Left renal pelvis (tissue), 4 donors: ENCODE measurements at places on chromosomes 1 and 21.

- DNase-seq: no peak
Observed at GRCh38 chr1:5526822-5527551, 465.2 kb downstream of the NPHP4 start.

GRCh38 chr1:17441265-17441992 is 2.0 kb upstream of the RCC2 start:
- no peak for DNase-seq

DNA sequence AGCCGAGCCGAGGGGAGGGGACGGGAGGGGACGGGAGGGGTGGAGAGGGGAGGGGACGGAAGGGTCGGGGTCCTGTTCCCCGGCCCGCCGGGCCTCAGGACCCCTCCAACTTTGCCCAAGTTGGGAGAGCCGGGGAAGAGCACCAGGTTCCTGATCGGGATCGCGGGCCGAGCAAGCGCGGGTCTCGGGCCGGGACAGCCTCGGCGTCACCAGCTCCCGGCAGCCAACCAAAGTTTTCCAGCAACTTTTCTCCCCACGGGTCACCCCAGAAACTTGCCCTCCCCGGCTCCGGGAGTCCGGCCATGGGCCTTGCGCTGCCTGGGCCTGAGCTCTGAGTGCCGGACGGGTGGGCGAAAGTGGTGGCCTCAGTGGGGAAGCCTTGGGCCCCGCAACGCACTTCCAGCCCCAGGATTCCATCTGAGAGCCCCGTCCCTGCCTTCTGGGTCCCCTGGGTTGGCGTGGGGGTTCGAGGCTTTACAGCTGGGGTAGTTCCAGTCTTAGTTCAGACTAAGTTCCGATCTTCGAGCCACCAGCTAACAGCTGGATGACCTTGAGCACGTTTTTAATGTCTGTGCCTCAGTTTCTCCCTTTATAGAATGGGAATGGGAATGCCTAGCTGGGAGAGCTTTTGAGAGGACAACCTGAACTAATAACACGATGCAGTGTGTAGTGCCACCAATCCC is 458 bp downstream of the ZC3H12A start:
- no peak for DNase-seq

- no peak for DNase-seq
Observed at GRCh38 chr1:229117664-229118300, 153.1 kb upstream of the RAB4A start.

- no peak for DNase-seq
Observed at GRCh38 chr1:209323743-209324142, 259.8 kb upstream of the CAMK1G start.

DNA sequence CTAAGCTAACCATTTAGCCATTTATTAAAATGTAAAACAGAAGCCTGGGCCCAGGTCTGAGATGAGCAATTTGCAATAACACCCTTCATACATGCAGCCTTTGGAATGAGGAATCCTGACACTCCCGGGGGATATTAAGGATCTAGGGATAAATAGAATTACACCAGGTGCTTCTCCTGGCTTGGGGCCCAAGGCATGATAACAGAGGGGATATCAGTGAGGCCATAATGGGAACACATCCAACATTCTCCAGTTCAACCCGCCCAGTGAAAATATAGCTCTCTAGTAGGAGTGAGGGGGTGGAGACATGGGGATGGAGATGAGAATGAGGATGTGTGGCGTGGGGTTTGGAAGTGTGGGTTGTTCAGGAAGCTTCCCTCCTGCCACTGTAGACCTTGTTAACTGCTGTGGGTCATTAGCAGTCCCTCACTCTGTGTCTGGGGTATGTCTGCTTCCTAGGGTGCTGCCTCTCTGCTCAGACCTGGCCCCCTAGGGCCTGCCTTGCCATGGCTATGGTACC is 57.9 kb upstream of the KANK4 start:
- DNase-seq: no peak

DNA sequence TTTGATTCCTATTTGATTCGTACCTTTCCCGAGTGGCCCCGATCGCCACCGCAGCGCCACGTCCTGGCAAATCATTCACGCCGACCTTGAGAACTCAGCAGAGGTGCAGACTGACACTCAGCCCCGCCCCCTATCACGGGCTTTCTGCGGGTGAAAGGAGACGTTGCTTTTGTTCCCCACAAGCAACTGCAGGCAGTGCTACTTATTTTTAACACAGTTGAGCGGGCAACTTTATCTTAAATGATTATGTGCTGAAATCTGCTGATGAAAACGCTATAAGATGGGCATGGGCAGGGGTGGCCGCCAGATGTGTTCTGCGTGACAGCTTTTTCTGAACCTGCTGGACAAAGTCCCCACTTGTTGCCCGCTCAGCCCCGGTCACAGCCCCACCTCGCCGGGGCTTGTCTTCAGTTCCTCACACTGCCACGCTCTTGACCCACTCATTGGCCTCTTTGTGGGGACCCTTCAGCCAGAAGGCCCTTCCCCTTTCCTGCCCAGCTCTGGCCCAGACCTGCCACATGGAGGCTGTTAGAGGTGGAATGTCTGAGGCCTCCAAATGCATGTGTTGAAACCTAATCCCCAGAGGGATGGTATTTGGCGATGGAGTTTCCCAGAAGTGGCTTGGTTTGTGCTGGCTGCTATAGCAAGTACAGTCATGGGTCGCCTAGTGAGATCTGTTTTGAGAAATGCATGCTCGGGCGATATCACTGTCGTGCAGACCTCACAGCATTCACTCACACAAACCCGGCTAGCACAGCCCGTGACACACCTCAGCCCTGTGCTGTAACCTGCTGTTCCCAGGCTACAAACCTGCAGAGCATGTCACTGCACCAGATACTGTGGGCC is 15.7 kb upstream of the PDXK start:
- DNase-seq: no peak

- no peak for DNase-seq
Observed at GRCh38 chr1:15851210-15852035, 3.9 kb downstream of the SPEN start.

DNA sequence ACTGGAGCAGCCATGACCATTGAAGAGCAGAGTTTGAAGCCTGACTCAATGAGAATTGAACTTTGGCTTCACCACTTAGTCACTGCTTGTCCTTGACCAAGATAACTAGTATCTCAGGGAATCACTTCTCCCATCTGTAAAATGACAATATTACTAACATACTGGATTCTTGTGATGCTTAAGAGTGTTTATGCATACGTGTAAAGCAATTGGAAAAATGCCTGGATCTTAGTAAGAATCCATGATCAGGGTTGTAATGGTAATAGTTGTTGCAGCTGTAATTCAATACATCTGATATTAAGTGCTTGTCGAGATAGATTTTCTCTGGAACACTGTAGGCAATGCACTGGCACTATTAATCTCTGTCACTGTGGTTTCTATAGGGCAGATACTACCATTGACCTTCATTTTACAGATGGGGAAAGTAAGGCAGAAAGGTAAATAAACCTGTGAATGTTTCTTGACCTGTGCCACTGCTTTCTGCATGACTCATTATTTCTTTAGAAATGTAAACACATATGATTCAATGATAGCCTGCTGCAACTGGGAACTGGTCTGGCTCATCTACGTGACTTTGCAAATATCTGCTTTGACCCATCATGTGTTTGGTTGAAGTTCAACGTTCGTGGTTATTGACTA is 662.5 kb downstream of the PLA2G4A start:
- DNase-seq: no peak

DNA sequence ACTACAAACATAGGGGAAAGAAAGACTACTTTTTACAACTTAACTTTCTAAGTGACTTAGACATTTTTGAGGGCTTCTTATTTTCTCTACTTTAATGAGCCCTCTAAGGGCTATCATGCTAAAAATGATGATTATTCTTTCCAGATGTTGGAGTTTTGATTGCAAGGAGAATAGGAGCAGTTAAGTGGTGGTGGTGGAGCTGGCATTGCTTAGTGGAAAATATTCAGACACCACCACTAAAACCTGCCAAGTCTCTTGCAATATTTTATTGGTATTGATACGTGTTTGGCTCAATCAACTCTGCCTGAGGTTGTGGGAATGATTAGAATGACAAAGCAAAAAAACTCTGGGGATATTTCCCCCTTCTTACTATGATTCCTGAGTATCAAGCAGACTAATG is 82.6 kb upstream of the PTGFR start:
- no peak for DNase-seq

DNA sequence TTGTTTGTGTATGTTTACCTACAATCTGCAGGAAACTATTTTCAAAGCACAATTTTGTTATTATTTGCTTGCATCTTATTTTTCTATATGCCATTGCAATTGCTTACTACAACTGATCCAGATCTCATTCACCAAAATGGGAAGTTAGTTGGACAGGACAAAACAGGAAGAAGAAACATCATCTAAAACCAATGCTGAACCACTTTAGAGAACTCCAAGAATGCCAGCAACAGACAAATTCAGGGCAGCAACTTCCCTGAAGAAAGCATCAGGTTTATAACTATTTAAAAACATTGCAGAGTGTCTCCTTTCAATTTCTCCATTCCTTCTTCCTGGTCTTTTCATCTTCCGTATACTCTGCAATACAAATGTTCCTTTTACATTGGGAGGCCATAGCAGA is 82.4 kb upstream of the SMYD2 start:
- no peak for DNase-seq

DNA sequence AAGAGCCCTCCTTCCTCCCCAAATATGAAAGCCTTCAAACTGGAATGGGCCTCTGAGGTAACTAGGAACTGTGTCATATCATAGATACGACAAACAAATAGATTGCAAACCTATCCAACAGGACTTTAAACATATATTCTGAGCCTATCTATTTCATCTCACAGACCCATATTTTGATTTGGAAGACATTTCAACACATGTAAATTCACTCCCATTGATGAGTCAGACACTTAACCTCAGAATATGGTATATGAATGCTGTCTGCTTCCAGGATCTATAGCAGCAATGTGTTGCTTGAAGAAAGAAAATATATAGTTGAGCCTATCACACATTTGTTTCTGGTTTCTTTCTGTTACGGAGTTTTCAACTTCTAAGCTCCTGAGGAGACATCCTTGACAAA is 221.9 kb upstream of the SAMSN1 start:
- no peak for DNase-seq

GRCh38 chr1:39671793-39672550 is at the start of gene NT5C1A:
Gene NT5C1A, minus strand, starts transcription at chr1:39672107. Its CDS starts 69 bp downstream, at chr1:39672038.
- no peak for DNase-seq

- no peak for DNase-seq
Observed at GRCh38 chr1:1666526-1666925, 7.7 kb upstream of the CDK11B start.
